ENCODE measurements at places on chromosomes 13 and 19.

DNA sequence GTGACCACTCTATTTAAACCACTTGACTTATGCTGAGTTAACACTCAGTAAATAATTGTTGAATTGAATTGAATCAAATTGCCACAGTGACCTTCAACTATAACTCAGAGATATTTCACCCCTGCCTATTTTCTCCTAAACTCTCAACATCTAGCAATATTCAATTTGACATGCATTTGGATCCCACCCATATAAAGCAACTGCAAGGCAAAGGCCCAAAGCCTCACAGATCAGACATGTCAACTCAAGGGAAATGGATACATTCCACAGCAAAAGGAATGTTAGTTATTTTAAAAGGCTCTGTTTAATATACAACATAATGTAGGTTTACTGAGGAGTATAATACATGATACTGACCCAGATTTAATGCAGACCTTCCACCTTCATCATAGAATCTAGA lies 107.4 kb downstream of the KCTD12 start:
- no peak for DNase-seq
- H3K4me1 ChIP-seq: no peaks in the 10 kb centered on the region
- H3K36me3 ChIP-seq: no peaks in the 10 kb centered on the region
- H3K27me3 ChIP-seq: peaks cover 3% of the 10 kb centered on the region
- H3K4me3 ChIP-seq: no peak overlapping the region
- H3K27ac ChIP-seq: no peak overlapping the region

GRCh38 chr13:103157434-103158145 lies 91.4 kb upstream of the SLC10A2 start:
- DNase-seq: no peak
- no peaks in the 10 kb centered on the region for H3K4me1 ChIP-seq
- H3K27ac ChIP-seq: no peak overlapping the region
- H3K4me3 ChIP-seq: no peak overlapping the region
- no peaks in the 10 kb centered on the region for H3K27me3 ChIP-seq

DNA sequence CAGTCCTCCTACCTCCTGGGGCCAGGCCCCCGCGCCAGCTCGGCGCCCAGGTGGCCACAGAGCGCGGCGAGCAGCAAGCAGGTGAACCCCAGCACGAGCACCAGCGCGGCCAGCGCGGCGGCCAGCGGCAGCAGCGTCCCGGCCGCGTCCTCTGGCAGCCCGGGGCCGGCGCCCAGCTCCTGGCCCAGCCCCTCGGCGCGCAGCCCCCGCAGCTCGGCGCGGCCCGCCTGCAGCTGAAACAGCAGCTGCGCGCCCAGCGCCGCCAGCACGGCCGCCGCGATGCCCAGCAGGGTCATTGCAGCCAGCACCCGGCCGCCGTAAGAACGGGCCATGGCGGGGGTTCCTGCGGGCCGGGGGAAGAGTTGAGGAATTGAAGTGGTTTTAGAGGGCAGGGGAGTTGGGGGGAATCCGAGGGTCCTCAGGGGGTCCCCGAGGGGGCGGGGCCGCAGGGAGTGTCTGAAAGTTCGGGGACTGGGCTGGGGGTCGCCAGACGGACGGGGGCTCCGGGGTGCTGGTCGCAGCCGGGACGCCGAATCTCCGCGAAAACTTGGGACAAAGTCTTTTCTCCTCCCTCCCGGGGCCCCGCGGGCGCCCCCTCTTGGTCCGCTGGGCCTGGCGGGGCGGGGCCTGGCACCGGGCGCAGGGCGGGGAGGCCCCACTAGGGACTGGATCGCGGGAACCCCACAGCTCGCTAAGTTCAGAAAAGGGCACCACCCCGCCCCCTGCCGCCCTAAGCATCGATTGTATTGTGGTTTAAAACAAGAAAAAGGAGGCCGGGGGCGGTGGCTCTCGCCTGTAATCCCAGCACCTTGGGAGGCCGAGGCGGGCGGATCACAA lies at the start of gene TMEM221:
TSS of gene TMEM221 (minus strand) at position 538 of the 837 bp plus-strand sequence. CDS start at position 332, 206 bp downstream.
- H3K27ac ChIP-seq: no peak within 1 kb of the TSS
- no peak within 1 kb of the TSS for H3K4me3 ChIP-seq
- peaks cover 13% of the 10 kb centered on the region for H3K4me1 ChIP-seq
- peak; percentile 28 for DNase-seq
- H3K27me3 ChIP-seq: peaks cover 14% of the 10 kb centered on the region
- H3K36me3 ChIP-seq: no peaks in the 10 kb centered on the region

DNA sequence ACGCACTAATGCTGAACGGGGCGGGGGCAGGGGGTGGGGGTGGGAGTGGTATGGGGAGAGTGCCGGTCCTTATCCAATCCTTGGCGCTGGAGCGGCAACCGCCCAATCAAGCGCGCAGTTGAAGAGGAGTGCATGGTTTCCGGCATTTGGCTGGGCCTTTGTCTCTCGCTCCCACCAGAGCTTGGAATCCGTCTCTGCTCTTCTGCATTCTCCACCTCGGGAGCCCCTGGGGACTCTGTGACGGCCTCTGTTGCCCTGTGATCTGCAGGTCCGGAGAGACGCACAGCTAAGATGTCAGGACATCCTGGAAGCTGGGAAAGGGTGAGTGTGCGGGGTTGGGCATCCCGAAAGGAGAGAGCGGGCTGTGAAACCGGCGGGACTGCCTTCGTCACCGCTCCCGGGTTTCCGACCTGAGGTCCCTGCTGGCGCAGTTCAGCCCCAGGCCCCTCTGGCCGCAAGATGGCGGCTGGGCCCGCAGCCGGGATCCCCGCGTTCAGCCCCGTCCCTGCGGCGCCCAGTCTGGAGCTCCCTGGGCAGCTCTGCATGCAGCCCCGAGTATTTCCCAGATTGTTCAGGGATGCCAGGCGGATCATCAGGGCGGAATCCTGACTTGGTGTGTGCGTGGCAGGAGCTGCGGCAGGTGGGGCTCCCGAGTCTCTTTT lies 53.6 kb upstream of the ZNF254 start:
- peak overlapping the region; percentile 100 for H3K4me3 ChIP-seq
- peak overlapping the region; percentile 98 for H3K27ac ChIP-seq
- H3K27me3 ChIP-seq: no peaks in the 10 kb centered on the region
- peaks cover 20% of the 10 kb centered on the region for H3K36me3 ChIP-seq
- peak; percentile 76 for DNase-seq
- peaks cover 26% of the 10 kb centered on the region for H3K4me1 ChIP-seq

- no peak overlapping the region for H3K27ac ChIP-seq
- H3K4me1 ChIP-seq: no peaks in the 10 kb centered on the region
- H3K36me3 ChIP-seq: peaks cover 20% of the 10 kb centered on the region
- H3K4me3 ChIP-seq: no peak overlapping the region
- H3K27me3 ChIP-seq: no peaks in the 10 kb centered on the region
- DNase-seq: no peak
Measured at GRCh38 chr13:113997845-113998751, 24.2 kb upstream of the C13orf46 start.
